ENCODE measurements at places on chromosomes 7 and 10.

- H3K27me3 ChIP-seq = no peaks in the 10 kb centered on the region
- DNase-seq = no peak
- no peak overlapping the region for H3K4me3 ChIP-seq
- H3K36me3 ChIP-seq = no peaks in the 10 kb centered on the region
These were observed 84.3 kb upstream of the CACNA2D1 start for GRCh38 chr7:82527851-82528250.

GRCh38 chr10:2329082-2329481, 591.8 kb upstream of the ADARB2 start:
- DNase-seq = no peak
- no peaks in the 10 kb centered on the region for H3K36me3 ChIP-seq
- H3K4me1 ChIP-seq = no peaks in the 10 kb centered on the region
- no peak overlapping the region for H3K27ac ChIP-seq
- no peak overlapping the region for H3K4me3 ChIP-seq

GRCh38 chr7:149707448-149707886, 65.9 kb downstream of the ZNF467 start:
- no peak overlapping the region for H3K4me3 ChIP-seq
- H3K27me3 ChIP-seq = peaks cover 11% of the 10 kb centered on the region
- H3K27ac ChIP-seq = no peak overlapping the region
- H3K4me1 ChIP-seq = no peaks in the 10 kb centered on the region
- no peak for DNase-seq

DNA sequence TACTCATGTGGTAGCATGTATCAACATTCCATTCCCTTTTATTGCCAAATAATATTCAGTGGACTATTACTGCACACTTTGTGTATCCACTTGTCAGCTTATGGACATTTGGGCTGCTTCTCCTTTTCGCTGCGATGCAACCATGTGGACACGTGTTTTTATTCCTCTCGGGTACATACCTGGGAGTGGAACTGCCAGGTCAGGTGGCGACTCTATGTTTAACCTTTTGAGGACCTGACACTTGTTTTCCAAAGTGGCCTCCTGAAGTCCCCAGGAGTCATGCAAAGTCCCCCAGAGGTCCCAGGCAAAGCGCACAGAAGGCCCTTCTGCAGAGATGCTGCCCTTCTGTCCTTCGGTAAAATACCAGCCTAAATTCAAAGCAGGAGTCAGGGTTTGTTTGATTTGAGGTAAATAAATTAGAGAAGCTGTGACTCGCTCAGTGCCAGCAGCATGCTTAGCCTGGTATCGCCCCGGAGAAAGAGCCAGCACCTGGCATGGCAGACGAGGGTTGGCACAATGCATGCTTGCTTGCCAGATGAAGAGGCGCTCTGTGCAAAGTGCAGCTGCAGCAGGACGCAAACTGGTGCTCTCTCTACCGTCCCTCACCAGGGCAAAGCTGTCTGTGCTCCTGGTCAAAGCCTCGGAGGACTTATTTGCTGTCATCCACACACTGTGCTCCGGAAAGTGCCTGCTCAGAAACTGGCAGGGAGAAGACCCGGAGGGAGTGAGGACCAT, 37.8 kb downstream of the HIPK2 start:
- H3K4me1 ChIP-seq = peaks cover 100% of the 10 kb centered on the region
- H3K27me3 ChIP-seq = no peaks in the 10 kb centered on the region
- H3K27ac ChIP-seq = peak overlapping the region; percentile 91
- peak; percentile 63 for DNase-seq
- H3K4me3 ChIP-seq = peak overlapping the region; percentile 1
- no peaks in the 10 kb centered on the region for H3K36me3 ChIP-seq

DNA sequence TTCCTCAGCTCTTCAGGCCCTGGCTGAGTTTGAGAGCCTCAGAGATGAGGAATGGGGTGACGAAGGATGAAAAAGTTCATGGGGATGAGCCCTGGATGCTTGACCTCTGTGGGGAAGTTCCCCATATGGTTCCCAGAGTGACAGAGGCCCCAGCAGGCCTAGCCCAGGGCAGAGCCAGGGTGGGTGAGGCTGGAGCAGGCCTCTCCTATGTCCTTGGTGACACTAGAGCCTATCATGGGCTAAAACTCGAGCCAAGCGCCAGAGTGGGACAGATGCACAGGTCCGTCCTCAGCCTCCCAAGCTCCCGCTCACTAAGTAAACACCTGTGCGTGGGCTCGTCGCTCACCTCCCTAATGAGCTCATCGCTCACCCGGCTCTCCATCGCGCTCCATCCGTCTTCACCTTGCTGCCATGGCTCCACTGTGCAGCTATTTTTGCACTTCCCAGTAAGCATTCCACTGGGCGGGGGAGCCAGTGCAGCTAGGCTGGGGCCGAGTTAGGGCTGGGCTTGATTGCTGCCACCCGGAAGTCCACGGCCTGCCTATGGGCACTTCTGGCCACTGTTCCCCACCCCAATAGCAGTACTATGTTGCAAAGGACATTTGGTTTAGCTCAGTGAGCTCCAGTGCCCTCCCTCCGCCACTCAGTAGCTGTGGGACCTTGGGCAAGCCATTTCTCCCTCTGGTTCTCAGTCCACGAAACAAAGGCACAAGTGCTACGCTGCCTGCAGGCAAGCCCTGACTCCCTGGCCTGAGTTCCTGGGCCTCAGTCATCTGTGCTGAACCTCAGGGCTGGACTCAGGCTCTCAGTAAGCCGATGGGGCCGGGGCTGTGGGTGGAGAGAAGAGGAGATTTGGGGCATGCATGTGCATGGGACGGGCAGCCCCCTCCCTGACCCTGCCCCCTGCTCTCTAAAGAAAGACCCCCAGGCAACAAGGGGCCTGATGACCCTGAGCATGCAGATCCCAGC, 117.3 kb upstream of the PCBD1 start:
- peak overlapping the region; percentile 44 for H3K27ac ChIP-seq
- no peaks in the 10 kb centered on the region for H3K27me3 ChIP-seq
- peak; percentile 45 for DNase-seq
- peak overlapping the region; percentile 41 for H3K4me3 ChIP-seq

DNA sequence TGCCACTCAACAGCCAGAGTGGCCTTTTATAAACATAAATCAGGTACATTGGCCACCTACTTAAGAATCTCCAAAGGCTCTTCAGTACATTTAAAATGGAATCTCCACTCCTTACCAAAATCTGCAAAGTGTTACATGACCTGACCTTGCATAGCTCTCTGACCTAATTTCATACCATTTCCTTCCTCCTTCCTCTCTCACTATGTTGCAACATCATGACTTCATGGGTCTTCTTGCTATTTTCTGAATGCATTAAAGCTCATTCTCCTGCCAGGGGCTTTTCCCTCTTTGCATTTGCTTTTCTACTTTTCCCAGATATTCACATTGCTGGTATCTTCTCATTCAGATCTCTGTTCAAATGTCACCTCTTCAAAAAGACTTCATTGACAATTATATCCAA, 22.1 kb upstream of the PPP1R17 start:
- H3K4me3 ChIP-seq = no peak overlapping the region
- H3K36me3 ChIP-seq = no peaks in the 10 kb centered on the region
- H3K4me1 ChIP-seq = no peaks in the 10 kb centered on the region
- DNase-seq = no peak
- H3K27me3 ChIP-seq = no peaks in the 10 kb centered on the region
- no peak overlapping the region for H3K27ac ChIP-seq

GRCh38 chr10:92242910-92243671, 47.8 kb downstream of the CPEB3 start:
- H3K27ac ChIP-seq = peak overlapping the region; percentile 92
- no peaks in the 10 kb centered on the region for H3K27me3 ChIP-seq
- DNase-seq = peak; percentile 45
- peaks cover 59% of the 10 kb centered on the region for H3K4me1 ChIP-seq
- no peaks in the 10 kb centered on the region for H3K36me3 ChIP-seq

DNA sequence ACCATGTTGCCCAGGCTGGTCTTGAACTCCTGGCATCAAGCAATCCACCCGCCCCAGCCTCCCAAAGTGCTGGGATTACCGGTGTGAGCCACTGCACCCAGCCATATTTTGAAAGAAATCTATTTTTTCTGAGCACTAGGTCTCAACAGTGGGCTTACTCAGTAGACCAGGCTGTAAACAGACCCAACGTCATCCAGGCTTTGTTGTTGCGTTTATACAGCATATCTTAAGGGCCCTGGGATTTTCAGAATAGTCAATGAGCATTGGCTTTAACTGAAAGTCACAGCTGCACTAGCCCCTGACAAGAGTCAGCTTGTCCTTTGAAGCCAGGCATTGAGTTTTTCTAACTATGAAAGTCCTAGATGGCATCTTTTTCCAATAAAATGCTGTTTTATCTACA, 49.8 kb downstream of the STK17A start:
- no peak for DNase-seq
- H3K27me3 ChIP-seq = no peaks in the 10 kb centered on the region
- H3K4me3 ChIP-seq = no peak overlapping the region
- no peak overlapping the region for H3K27ac ChIP-seq
- H3K4me1 ChIP-seq = peaks cover 16% of the 10 kb centered on the region

DNA sequence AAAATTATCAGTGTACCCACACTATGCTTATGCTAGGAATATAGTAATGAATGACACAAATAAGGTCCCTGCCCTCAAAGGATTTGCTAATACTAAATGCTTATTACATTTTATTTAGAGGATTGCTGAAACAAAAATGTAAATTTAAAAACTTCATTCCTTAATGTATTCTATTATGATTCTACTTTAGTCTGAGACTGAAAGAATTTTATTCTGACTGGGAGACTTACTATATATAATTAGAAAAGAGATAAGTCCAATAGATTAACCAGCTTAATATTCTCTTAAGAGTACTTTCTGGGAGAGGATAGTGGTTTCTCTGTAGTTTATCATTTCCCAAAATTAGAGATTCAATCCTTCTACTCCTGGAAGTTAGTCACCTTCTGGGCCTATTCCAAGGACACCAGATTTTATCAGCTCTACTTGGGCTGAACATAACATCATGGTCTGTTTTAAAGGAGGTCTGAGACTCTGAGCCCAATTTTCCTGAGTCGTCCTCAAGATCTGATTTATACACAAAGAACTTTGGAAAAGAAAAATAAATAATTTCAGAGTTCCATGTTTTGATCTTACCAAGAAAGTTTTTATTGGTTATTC, 41.1 kb downstream of the ASZ1 start:
- H3K4me3 ChIP-seq = no peak overlapping the region
- no peaks in the 10 kb centered on the region for H3K36me3 ChIP-seq
- no peaks in the 10 kb centered on the region for H3K4me1 ChIP-seq
- no peak overlapping the region for H3K27ac ChIP-seq
- DNase-seq = no peak
- no peaks in the 10 kb centered on the region for H3K27me3 ChIP-seq

DNA sequence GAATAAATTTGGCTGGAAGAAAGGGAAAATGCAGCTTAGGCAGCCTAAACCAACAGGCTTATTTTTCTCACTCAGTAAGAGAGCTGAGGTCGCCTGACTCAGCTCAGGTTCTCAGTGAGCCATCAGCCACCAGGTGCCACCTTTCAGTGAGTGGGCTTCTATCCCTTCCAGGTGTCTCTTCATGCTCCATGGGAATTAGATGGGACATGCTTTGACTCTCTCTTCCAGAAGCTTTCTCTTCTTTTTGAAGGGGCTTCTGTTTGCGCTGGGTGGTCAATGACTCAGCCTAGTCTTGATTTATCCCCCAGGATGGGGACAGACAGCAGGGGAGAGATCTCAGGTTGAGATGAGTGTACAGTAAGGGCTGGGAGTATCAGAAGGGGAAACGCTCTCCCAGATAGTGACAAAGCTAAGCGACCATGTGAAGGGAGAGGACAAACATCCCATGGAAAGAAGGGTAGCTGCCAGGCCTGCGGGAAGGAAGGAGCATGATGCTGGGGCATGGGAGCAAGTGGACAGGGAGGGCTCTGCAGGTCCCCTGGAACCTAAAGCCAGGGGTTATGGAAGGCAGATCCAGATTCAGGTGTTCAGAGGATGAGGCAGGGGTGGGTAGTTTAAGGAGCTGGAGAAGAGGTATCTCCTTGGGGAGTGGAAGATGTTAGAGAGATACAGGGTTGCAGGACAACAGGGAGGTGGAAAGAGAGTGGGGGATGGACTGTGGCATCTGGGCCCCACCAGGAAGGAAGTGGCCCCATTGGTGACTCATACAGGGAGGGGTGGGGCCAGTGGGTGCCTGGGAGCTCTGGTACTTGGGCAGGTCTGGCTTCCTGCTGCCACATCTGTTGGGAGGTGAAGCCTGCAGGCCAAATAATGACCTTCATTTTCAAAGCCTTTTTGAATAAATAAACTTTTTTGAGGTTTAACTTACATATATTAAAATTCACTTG, 32.5 kb downstream of the OGDH start:
- peak; percentile 56 for DNase-seq
- peaks cover 92% of the 10 kb centered on the region for H3K4me1 ChIP-seq
- no peak overlapping the region for H3K4me3 ChIP-seq
- H3K27ac ChIP-seq = peak overlapping the region; percentile 86
- no peaks in the 10 kb centered on the region for H3K27me3 ChIP-seq
- no peaks in the 10 kb centered on the region for H3K36me3 ChIP-seq

GRCh38 chr10:101250136-101250535, 20.9 kb upstream of the LBX1 start:
- H3K27me3 ChIP-seq = peaks cover 99% of the 10 kb centered on the region
- H3K27ac ChIP-seq = no peak overlapping the region
- H3K4me1 ChIP-seq = no peaks in the 10 kb centered on the region
- H3K4me3 ChIP-seq = no peak overlapping the region
- no peak for DNase-seq
- no peaks in the 10 kb centered on the region for H3K36me3 ChIP-seq

- H3K36me3 ChIP-seq = no peaks in the 10 kb centered on the region
- H3K4me1 ChIP-seq = peaks cover 21% of the 10 kb centered on the region
- no peak for DNase-seq
- peaks cover 45% of the 10 kb centered on the region for H3K27me3 ChIP-seq
- no peak overlapping the region for H3K4me3 ChIP-seq
These were observed 1.9 kb upstream of the TMEM229A start for GRCh38 chr7:124034754-124035100.

GRCh38 chr7:16649196-16649595, 3.2 kb downstream of the BZW2 start:
- peak overlapping the region; percentile 90 for H3K4me3 ChIP-seq
- peaks cover 92% of the 10 kb centered on the region for H3K4me1 ChIP-seq
- no peaks in the 10 kb centered on the region for H3K36me3 ChIP-seq
- DNase-seq = no peak
- peak overlapping the region; percentile 93 for H3K27ac ChIP-seq

GRCh38 chr10:70597856-70598815, 4.4 kb downstream of the PRF1 start:
- no peaks in the 10 kb centered on the region for H3K36me3 ChIP-seq
- H3K27ac ChIP-seq = no peak overlapping the region
- no peak overlapping the region for H3K4me3 ChIP-seq
- peaks cover 4% of the 10 kb centered on the region for H3K4me1 ChIP-seq
- no peaks in the 10 kb centered on the region for H3K27me3 ChIP-seq

DNA sequence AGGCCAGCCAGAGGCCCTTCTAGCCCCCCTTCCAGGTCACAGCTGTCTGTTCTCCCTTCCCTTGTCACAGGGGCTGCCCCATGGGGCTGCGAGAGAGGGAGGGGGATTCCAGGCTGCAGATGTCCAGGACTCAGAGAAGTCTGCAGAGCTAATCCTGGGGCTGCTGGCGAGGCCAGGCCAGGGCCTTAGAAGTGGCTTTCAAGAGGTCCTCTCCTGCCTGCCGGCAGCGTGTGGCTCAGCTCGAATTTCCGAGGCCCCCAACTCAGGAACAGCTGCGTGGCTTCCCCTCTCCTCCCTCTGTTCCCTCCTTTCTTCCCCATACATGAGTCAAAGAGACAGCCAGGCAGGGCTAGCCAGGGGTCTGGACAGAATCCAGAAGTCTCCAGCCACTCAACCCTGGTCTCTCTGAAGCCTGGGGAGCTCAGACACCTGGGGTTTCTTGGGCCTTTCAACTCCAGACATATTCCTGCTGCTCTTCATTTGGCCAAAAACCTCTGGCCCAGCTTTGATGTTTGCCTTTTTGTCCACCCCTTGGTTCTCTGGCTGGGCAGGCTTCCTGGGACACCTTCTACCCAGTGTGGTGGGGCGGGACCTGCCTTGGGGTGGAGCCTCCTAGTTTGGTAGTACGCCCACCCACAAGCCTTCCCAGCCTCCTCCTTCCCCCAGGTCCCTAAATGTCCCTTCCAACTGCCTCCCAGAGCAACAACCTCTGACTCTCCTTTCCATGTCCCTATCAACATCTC, 21.8 kb upstream of the EIF5AL1 start:
- peak; percentile 49 for DNase-seq
- H3K27me3 ChIP-seq = no peaks in the 10 kb centered on the region

All from left ventricle myocardium inferior (tissue), 1 donor.